Activated gamma-delta T cell treated with Interleukin-2 at 50 U/mL for 16 hours (primary cell): ENCODE measurements at places on chromosomes 6 and 20.

DNA sequence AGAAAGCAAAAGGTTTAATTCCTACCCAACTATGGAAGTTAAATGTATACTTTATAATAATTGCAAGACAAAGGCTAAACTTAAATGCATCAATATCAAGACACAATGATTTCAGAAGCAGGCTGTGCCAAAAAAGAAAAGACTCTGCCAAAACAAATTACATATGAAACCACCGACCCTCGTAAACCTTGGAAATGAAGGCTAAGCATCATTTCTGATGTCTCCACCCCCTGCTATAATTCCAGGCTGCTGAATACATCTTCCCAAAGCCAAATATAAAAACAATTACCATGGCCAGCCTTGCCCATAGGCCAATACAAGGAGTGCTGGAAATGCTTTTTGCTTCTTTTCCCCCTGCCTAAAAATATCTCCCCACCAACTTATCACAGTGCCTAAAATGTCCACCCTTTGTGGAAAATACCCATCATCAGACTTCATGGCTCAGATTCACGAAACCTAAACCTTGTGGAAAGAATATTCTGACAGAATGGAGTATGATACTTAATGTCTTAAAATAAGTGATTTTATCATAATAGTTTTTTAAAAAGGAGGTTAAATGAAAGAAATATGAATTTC is 37.4 kb downstream of the RCAN2 start:
- DNase-seq = no peak

DNA sequence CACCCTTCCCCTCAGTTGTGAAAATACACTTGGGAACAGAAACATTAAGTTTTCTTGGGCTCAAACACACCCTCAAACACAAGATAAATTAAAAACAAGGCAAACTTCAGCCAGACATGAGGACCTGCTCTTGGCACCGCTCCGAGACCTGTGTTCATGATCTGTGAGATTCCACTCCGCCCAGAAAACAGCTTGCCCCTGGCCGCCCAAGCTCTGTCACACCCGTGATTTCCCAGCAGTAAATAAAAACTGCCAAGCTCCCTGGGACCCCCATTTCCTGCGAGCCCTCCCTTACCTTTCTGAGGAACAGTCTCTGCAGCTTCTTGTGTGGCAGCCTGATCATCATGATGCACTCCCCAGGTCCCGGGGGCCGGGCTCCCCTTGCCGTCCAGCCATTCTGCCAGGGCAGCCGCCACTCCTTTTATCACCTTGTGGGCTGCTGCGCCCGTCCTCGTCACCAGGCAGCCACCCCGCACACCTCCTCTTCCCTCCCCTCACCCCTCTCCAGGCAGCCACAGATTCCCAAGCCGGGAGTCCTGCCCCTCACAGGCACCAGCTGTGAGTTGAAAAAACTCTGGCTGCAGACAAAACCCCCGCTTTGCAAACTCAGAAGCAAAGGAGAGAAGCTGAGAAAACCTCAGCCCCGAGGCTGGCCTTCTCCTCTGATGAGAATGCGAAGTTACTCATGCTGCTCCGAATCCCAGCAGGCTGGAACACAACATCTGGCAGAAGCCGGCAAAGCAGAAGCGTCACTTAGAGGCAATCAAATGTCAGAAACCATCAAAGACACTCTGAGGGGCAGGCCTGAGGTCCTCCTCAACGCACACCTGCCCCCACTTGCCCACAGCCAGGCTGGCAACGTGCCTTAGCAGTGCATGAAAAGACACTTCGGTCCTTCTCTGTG is 130.4 kb upstream of the RPS6KA2 start:
- no peak for DNase-seq

GRCh38 chr6:135084916-135085269 is 30.3 kb upstream of the HBS1L start:
- no peak for DNase-seq

GRCh38 chr20:48957533-48957932 is 36.0 kb downstream of the ARFGEF2 start:
- DNase-seq = no peak

- peak; percentile 85 for DNase-seq
Observed at GRCh38 chr20:33663161-33664084, 1.3 kb downstream of the C20orf144 start.

DNA sequence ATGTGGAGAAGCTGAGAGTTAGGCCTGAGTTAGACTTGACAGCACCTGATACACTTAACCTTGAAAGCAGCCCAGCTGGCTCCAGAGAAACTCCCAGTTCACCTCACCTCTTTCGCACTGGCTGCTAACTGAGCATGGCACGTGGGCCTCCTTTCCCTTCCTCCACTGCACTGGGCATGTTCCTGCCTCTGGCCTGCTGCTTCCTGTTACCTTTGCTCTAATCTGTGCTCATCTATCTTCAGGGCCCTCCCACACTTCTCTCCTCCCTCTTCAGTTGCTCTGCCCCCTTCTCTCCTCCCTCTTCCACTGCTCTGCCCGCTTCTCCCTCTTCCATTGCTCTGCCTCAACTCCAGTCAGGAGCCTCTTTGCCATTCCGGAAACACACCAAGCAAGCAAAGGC is 13.7 kb upstream of the UBE2V1 start:
- DNase-seq = no peak

GRCh38 chr6:156886409-156886808 is 109.2 kb downstream of the ARID1B start:
- no peak for DNase-seq

DNA sequence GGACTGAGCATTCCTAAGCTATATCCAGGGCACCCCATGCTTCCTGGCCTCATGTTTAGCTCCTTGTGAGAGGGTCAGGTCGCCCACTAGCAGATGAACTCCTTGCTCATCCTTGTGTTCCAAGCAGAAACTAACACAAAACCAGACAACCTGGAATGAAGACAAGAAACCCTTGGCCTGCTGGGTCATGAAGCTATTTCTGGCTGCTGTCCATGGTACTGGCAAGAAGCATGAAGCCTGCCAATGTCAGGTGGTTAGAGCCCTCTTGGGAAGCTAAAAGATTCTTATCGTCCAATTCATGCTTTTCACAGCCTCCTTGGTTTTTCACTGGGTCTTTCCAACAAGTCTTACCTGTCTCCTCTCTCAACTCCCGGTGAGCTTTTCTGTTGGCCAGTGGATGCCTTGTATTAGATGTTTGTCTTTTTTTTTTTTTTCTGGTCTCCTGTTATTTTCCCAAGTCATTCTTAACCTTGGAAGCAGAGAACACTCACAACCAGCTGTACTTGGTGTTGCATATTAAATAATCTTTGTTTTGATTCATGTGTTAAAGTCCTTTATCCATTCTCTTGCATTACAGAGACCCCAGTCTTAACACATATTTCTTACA is 180.3 kb downstream of the ANKRD60 start:
- no peak for DNase-seq

DNA sequence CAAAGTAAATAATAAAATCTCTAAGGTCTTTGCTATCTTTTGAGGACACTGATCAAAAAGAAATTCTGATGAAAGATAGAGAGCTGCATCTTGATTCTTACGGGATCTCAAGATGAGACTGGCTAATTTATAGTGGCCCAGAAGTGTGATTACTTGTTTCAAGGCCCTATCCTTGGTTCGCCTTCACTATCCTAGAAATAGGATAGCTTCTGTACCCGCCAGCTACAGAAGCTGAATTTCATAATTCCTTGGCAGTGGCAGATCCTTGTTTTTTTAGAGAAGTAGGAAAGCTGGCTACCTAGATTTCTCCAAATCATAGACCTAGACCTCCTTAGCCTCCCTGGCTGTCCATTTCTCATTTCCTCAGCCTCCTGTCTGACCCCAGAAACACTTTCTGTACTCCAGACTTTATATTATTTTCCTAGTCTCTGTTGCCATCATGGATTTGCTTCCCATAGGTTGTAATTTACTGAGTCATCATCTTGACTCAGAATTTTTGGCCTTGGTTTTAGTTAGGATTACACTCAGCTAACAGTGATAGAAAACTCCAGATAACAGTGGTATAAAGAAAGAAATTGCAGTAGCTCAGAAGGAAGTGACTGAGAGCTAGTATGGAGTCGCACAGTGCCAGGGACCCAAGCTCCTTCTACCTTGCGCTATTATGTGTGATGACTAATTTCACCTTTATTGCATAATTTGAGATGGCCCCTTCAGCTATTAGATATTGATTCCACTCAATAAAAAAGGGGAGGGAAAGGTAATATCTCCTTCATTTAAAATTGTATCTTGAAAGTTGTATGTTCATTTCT is 27.7 kb downstream of the PHF3 start:
- no peak for DNase-seq

GRCh38 chr6:24321538-24322162 is 36.2 kb downstream of the DCDC2 start:
- DNase-seq = no peak

DNA sequence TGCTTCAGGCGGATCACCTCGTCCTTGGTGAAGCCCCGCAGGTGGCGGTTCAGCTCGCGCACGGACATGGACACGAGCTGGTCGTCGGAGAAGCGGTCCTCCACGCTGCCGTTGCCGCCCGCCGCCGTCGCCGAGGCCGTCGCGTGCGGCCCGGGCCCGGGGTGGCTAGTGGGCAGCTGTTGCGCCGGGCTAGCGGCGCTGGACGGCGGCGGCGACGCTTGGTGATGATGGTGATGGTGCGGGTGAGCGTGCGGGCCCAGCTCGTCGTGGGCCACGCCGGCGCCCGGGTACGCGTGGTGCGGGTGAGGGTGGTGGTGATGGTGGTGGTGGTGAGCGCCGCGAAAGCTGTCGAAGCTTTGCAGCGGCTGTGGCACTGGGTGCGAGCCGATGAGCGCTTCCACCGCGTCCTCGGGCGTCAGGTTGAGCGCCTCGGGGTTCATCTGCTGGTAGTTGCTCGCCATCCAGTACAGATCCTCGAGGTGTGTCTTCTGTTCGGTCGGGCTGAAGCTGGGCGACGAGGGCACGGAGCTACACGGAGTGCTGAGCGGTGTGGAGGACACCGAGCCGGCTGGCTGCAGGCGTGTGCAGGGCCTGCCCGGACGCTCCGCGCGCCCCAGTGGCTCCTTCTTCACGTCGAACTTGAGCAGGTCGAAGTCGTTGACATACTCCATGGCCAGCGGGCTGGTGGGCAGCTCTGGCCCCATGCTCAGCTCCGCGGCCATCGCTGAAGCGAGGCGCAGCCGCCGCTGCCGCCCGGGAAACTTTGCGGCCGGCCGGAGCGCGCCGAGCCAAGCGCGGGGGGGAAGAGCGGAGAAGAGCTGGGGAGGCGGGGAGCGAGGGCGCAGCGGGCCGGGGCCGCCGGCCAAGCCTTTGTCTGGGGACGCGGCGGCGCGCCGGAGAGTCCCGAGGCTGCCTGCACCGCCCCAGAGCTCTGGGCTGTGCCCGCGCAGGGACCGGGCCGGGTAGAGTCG is 622 bp downstream of the MAFB start:
- DNase-seq = no peak

- no peak for DNase-seq
Observed at GRCh38 chr6:41466437-41466990, 79.7 kb upstream of the FOXP4 start.

GRCh38 chr6:5941188-5941587 is 65.5 kb downstream of the NRN1 start:
- DNase-seq = no peak

GRCh38 chr6:6560909-6561308 is 27.6 kb upstream of the LY86 start:
- DNase-seq = no peak

DNA sequence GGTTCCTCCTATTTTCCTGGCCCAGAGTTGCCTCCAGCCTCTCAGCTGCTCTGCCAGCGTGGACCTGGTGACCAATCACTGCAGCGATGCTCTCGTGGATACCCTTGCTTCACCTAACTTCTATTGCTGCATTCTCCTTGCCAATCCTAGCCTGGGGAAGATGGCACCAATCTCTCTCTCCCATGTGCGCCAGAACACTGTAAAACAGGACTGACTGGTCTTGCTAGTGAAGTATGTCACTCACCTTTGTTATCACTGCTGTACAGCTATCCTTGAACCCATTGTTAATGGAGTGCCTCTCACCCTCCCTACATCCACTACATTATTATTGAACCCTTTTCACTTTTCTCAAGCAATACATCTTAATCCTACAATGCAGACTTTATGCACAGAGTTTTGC is 80.1 kb downstream of the LYRM4 start:
- no peak for DNase-seq

- no peak for DNase-seq
Observed at GRCh38 chr20:54477191-54477955, 2.0 kb downstream of the DOK5 start.
